ENCODE measurements at places on chromosomes 4 and X.

DNA sequence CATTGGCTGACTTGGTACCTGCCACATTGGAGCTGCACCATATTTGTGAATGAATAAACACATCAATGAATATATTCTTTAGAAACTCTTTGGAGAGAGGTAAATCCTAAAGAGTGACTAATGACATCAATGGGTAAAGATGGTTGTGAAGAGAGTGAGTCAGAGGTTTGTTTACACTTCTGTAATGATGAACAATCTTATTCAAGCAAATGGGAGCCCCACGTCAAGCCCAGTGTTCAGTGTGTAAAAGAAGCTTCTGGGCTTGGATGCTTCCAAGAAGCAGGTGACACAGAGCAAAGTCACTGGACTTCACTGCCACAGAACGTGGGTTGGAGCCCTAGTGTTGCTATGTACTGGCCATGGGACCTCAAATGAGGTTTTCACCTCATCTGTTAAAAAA lies 319.0 kb downstream of the STK32B start:
- DNase-seq, result no peak

GRCh38 chrX:57133706-57134105 lies 3.5 kb downstream of the SPIN2A start:
- no peak for DNase-seq

DNA sequence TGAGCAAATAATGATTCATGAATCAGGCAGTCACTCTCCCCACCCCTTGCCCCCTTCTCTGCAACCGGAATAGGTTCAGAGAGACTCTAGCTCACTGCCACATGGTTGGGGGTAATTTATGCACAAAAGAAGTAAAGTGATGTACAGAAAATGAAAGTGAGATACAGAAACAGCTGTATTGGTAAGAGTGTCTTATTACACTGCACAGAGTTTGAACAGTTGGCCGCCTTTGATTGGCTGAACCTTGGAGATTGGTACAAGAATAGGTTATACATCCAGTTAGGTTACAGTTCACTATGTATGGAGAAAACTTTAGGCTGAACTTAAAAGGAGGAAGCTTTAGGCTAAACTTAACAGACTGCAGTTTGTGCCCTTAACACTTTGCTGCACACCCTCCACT lies 34.6 kb upstream of the DIAPH2 start:
- DNase-seq, result no peak

DNA sequence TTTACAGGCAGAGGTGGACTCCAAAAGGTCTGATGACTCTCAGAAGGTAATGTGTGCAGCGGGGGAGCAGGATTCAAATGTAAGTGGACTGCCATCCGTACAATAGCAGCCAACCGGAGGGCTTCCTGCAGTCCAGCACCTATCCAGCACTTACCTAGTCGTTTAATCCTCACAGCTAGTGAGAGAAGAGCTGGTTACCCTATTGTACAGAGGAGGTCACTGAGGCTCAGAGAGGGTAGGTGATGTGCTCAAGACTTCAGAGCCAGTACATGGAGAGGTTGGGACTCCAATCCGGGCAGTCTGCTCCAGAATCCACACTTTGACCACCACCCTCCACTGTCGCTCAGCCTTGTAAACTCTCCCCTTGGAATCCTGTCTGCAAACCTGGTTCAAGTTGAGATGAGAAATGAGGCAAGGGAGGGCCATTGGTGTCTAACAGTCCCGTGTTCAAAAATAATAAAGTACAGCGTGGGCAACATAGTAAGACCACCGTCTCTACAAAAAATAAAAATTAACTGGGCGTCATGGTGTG lies 22.5 kb upstream of the JAKMIP1 start:
- peak; percentile 8 for DNase-seq

- DNase-seq, result no peak
Observed at GRCh38 chr4:179586460-179586859, 2144.2 kb upstream of the AGA start.

- DNase-seq, result no peak
Observed at GRCh38 chrX:150088766-150089518, 150.7 kb upstream of the EOLA2 start.

GRCh38 chr4:46922205-46922604 lies 13.2 kb upstream of the COX7B2 start:
- DNase-seq, result no peak

DNA sequence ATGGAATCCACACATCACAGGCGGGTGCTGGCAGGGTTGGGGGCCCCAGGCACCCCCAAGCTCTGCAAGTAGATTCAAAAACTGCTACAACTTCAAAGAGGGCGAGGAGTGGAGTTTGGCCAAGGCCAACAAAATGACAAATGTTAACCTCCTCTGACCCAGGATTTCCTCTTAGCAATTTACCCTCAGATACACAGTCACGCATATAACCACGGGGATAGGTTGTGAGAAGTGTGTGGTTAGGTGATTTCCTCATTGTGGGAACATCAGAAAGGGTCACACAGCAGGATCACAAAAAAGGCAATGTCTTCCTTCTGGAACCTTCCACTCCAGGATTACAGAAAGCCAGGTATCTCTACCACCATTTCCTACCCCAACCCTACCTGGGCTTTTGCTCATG lies 62.4 kb downstream of the C4orf50 start:
- no peak for DNase-seq

DNA sequence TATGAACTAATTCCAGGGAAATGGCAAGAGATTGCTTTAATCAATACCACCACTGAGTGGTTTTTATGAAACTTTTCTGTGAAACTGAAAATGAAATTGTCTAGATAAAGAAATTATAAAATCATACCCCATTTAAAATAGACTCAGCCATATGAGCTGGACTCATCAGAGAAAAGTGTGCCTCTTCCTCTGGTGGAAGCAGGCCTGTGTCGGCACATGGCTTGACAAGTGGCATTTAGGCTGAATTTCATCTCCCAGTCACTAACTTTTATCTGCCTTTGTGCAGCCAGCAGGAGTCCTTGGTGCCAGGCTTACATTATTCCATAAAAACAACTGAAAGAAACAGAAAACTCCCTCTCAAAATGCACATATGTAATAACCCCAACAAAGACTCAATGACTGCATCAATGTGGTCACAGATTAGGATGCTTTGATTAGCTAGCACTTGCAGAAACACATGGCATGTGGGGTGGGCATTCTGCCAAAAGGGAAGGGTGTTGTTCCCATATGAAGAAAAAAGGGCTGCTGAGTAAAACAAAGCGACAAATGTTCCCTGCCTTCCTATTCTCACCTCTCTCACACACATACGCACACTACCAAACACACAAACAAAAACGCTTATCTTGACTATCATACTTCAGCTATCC lies 232.3 kb downstream of the PABPC4L start:
- DNase-seq, result peak; percentile 13

- DNase-seq, result no peak
Observed at GRCh38 chrX:153349952-153350351, 16.0 kb downstream of the ZNF275 start.

DNA sequence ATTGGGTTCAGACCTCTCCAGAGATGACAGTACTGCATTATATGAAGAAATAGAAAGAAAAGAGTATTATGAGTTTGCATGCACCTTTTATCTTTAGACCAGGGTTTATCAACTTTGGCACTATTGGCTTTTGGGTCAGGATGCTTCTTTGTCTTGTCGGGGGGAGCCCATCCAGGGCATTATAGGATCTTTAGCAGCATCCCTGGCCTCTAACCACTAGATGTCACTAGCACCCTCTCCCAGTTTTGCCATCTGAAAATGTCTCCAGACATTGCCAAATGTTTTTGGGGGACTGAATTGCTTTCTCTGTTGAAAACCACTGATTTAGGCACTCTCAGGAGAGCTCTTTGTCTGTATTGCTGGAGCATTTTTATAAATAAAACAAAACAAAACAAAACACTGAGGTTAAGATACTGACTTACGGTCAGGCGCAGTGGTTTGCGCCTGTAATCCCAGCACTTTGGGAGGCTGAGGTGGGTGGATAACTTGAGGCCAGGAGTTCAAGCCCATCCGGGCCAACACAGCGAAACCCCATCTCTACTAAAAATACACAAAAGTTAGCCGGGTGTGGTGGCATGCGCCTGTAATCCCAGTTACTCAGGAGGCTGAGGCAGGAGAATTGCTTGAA lies 23.6 kb downstream of the CA5B start:
- peak; percentile 33 for DNase-seq

DNA sequence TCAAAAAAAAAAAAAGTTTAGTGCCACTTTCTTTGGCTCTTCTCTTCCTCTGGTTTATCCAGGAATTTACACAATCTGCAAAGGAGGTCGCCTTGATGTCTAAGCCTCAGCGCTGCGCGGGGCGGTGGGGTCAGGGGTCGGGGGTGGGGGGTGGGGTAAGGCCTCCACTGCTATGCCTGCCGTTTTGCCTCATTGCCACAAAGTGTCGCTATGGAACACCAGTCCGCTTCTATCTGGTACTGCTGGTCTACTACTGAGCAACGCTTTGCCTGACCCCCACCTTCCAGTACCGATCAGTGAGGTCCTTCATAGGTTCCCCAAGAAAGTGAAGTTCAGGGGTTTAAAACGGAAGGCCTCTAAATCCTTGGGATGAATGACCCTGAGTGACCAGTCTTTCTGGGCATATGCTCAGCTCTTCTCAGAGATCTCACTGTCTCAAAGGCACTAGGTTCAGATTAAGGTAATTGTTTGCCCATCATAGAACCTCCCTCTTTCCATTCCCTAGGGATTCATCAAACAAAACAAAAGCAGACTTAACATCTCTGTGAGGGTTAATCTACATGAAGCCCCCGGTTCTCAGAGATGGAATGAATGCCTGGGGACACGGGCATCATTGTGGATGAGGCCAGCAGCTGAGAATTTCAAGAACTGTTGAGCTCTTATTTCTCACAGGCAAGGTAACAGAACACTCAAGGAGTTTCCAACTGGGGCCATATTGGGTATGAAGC lies 16.9 kb upstream of the TSR2 start:
- DNase-seq, result no peak

- no peak for DNase-seq
Observed at GRCh38 chr4:124953061-124953460, 240.5 kb upstream of the ANKRD50 start.

GRCh38 chr4:12178614-12179610 lies 750.2 kb upstream of the HS3ST1 start:
- no peak for DNase-seq

DNA sequence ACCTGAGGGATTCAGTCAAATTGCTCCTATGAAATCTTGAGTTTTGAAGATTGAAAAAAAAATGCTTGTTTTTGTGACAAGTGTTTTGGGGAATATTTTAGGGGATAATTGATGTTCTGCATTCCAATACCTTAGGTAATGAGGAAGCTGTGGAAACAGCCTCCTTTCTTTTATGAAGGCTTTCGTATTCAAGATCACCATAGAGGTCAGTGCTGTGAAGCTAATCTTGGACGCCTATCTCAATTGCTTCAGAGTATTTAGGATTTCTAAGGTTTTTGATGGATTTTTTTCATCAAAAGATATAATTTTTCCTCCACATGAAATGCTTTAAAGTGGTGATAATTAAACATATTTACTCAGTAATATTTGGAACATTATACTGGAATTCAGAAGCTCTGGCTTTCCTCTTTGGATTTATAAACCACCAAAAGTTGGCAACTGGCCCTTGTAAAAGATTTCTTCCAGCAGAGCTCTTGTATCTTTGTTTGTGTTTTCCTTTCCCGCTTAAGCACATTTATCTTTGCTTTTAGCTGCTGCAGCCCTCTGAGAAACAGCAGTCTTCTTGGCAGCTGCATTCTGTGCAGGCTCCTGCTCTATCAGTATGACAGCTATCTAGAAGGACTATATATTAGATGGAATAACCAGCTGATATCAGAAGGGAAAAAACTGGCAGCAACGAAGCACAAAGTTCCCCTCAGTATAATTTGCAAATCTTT lies 63.7 kb downstream of the HMGB2 start:
- DNase-seq, result peak; percentile 21

DNA sequence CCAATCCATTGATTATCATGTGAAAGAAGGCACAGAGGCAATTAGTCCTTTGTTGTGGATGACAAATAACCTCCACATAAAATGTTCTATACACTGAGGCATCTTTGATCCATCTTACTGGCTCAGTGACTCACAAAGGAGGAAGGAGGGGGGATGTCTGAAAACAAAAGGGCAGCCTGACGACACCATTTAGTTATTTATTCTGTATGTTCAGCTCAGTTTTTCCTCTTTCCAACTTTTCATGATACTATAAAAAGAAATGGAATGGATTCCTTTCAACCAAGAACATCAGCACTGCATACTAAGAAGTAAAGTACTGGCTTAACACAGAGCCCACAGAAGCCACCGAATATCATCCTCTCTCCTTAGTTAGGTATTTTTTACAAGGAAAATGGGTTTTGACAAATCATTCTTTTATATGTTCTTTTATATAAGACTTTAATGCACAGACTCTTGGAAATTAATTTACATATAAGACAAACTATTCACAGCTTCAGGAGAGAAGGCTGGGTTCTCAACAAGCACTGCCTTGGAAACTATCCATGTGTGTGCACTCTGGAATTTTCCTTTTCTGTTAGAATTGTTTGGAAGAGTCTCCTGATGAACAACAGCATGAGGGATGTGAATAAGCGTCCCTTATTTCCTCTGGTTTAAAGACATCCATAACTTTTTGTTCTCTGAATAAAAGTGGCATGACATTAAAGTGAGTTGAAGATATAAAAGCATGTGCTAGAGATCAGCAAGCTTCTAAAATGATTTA lies 135.6 kb downstream of the TSPAN5 start:
- no peak for DNase-seq

GRCh38 chr4:1018147-1019020 lies 7.0 kb downstream of the FGFRL1 start:
- no peak for DNase-seq

DNA sequence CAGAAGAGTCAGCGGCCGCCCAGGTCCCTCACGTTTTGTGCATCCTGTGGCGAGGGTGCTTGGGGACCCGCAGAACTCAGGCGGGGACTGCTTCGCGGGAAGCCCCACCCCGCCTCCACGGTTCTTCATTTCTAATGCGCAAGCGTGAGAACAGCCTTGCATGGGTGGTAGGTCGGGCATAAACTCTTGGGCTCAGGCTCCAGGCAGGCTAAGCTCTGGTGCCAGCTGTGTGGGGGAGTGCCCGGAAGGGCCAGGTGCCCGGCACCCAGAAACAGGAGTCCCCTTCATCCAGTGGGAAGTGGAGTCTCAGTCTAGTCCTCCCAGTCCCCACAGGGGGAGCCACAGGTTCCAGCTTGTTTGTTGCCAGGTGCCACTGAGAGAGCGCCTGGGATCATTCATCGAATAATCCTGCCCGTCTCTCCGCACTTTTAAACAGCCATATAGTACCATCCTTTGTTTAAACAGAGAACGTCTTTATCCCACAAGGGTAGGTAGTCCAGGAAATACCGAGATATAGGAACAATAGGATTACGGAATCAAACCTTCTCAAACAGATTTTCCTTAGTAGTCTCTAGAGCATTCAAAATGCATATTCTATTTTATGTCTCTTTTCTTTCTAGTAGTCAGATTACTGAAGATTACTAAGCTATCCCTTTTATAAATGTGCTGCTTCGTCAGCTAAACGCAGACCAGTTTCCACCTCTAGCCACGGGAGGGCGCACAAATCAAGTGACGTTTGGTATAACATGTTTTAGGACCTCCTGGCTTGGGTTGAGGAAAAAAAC lies 12.7 kb upstream of the RBBP7 start:
- peak; percentile 81 for DNase-seq

GRCh38 chrX:53316111-53316859 lies 34.9 kb upstream of the IQSEC2 start:
- DNase-seq, result no peak

GRCh38 chrX:130179579-130180215 lies 7.9 kb downstream of the RAB33A start:
- no peak for DNase-seq

- no peak for DNase-seq
Observed at GRCh38 chrX:35842674-35843073, 44.5 kb downstream of the MAGEB16 start.
